ENCODE measurements at places on chromosomes 6 and 20. TPM values are rescaled to one million over a fixed set of nuclear protein-coding genes. Genes with fewer than 3 reads are reported as not detected.

The GSTA5 gene
- not detected for total RNA-seq

The HLA-DOB gene
- total RNA-seq = not detected

DNA sequence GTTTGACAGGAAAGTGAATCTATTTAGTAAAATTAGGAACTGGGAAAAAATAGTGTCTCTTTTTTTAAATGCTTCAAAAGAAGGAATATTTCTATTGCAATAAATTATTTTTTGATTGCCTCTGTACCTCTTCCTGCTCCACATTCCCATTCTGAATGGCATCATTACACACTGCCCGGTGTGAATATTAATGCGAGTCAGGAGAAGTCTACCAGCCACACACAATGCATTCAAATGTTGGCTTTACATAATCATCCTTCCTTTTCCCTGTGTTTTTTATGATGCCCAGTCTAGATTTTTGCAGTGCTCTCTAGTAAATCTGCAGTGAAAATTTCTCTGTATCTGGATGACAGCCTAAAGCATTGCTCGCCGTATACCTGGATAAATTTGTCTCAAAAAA is 118.9 kb downstream of the SAMD5 start:
- no peaks in the 10 kb centered on the region for H3K36me3 ChIP-seq
- no peak overlapping the region for H3K27ac ChIP-seq
- DNase-seq = no peak

DNA sequence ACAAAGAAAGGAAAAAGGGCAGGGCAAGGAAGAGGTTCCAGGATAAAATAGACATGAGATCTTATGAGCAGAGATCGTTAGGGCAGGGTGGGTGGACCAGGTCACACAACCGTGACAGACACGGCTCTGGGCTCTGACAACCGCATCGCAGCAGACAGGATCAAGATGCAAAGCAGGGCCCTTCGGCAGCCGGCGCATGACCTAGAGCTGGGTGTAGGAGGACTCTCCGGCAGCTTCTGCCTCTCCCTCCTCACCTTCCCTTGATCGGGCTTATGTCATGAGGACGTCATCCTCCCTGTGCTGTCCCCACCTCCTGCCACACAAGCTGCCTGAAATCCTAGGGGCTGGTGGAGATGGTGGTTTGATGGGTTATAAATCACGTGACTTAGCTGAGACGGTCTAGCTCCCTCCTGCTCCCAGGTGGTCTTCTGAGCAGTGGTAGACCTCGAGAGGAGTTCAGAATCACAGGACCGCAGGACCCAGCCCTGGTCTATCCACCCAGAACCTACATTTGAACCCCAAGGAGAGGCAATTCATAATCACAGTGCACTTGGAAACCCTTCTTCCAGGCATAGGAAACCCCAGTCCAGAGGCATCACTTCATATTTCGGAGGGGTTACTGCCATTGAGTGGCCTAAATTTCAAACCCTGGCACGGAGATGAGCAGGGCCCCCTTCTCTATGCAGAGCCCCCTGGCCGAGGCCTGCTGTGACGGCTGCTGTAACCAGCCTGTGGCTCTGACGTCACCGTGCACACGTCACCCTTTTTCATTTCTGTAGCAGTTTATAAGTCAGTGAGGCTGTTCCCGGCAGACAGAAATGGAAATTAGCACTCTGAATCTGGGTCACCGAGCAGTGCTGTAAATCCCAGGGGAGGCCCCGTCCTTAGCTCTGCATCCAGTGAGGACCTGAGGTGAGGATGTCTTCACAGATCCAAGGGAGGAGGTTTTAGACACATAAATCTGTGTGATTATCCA is 8.7 kb upstream of the CCR6 start:
- H3K4me1 ChIP-seq = no peaks in the 10 kb centered on the region
- no peak overlapping the region for H3K4me3 ChIP-seq
- H3K27ac ChIP-seq = no peak overlapping the region
- no peaks in the 10 kb centered on the region for H3K36me3 ChIP-seq
- DNase-seq = no peak

DNA sequence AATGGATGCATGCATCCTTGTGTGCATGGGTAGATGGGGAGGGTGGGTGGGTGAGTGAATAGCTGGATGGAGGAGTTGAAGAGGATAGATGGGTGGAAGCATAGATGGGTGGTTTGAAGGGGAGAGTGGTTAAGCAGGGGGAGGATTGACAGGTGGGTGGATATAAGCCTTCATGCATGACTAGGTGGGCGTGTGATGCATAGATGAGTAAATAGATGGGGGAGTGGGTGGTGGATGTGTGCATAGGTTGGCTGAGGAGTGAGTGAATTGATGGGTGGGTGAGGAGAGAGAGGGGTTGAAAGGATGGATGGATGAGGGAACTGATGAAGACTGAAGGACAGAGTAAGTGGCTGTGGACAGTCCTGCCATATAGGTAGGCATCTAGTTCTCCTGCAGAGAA is 4.5 kb downstream of the COL11A2 start:
- no peak for DNase-seq
- H3K36me3 ChIP-seq = no peaks in the 10 kb centered on the region
- peaks cover 13% of the 10 kb centered on the region for H3K27me3 ChIP-seq
- H3K4me1 ChIP-seq = peaks cover 9% of the 10 kb centered on the region
- H3K4me3 ChIP-seq = no peak overlapping the region

- peaks cover 98% of the 10 kb centered on the region for H3K27me3 ChIP-seq
- H3K36me3 ChIP-seq = no peaks in the 10 kb centered on the region
- H3K4me3 ChIP-seq = no peak overlapping the region
- H3K27ac ChIP-seq = no peak overlapping the region
These were observed 27.1 kb downstream of the ULBP1 start for GRCh38 chr6:149990661-149991471.

GRCh38 chr6:12113190-12113577 is 101.1 kb downstream of the HIVEP1 start:
- H3K4me3 ChIP-seq = no peak overlapping the region
- no peaks in the 10 kb centered on the region for H3K4me1 ChIP-seq
- no peaks in the 10 kb centered on the region for H3K27me3 ChIP-seq
- DNase-seq = no peak
- H3K36me3 ChIP-seq = no peaks in the 10 kb centered on the region
- no peak overlapping the region for H3K27ac ChIP-seq

DNA sequence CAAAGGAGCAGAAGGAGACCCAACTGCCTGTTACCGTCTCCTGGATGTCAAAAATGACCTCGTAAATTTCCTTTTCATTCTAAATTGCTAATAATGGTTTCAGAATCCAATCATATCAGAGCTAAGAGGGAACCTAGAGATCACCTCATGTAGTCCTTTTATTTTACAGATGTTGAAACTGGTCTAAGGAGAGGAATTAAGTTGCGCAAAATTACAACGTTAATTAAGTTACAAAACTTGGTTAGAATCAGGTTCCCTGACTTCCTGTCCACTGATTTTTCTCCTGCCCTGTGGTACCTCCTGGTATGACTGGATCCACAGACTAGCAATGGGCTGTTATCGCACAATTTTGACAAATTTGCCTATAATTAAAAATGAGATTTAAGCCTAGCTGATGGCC is 9.0 kb upstream of the STK38 start:
- H3K4me1 ChIP-seq = no peaks in the 10 kb centered on the region
- no peak overlapping the region for H3K4me3 ChIP-seq
- no peaks in the 10 kb centered on the region for H3K27me3 ChIP-seq
- no peak overlapping the region for H3K27ac ChIP-seq
- no peaks in the 10 kb centered on the region for H3K36me3 ChIP-seq

The AKAP7 gene
- total RNA-seq = 63.0 TPM

GRCh38 chr6:101365181-101365580 is 28.3 kb upstream of the GRIK2 start:
- H3K4me3 ChIP-seq = no peak overlapping the region
- no peak overlapping the region for H3K27ac ChIP-seq
- H3K27me3 ChIP-seq = no peaks in the 10 kb centered on the region
- no peak for DNase-seq
- no peaks in the 10 kb centered on the region for H3K36me3 ChIP-seq

DNA sequence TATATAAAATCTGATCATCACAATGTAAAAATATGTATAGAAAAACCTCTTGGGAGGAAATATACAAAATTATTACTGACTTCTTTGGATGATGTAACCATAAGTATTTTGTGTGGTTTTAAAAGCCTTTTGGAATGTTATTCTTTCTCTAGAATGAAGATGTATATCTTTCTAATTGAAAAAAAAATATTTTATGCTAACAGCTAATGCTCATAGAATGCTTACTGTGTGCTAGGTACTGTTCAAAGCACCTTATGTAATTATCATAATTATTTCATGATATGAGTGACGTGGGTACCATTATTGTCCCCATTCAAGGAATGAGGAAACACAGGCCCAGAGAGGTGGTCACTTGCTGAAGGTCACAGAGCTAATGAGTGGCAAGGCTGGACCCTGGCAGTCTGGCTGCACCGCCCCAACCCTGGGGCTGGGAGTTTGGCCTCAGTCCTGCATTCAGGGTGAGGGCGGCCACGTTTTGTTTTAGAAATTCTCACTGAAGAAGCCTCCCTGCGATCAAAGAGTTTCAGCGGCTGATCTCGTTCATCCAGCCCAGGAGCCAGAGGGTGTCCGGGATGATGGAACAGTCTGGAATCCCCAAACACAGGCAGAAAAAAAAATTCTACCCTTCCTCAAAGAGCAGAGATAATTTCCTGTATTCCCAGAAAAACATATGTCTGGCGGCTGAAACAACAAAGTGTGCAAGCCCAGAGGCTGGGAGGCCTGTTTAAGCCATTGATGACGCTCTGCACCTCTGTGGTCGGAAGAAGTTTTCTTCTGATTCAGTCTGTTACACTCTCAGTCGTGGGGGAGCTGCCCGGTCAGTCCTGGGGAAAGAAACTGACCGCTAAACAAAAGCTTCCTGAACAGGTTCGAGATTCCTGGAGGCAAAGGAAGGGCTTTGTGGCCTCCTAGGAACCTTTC is 37.3 kb downstream of the TFEB start:
- H3K4me3 ChIP-seq = no peak overlapping the region
- no peak for DNase-seq
- H3K4me1 ChIP-seq = no peaks in the 10 kb centered on the region
- H3K36me3 ChIP-seq = no peaks in the 10 kb centered on the region
- no peaks in the 10 kb centered on the region for H3K27me3 ChIP-seq

DNA sequence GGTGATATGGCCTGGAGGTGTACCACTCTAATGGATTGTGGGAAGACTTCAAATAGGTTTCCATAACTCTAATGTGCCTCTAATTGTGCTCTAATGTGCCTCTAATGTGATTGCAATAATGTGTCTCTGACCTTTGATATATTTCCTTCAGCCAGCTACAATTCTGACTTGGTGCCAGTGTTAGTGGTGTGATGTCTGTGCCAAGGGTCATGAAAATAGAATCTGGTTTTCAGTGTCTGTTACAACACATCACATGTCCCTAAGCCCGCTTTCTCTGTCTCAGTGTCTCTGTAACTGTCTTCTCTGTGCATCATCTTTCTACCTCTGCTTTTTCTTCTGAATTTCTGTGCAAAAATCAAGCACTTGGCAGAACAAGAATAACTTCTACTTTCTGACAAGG is 77.2 kb upstream of the ECI2 start:
- peak; percentile 17 for DNase-seq
- no peak overlapping the region for H3K4me3 ChIP-seq
- no peaks in the 10 kb centered on the region for H3K27me3 ChIP-seq
- H3K4me1 ChIP-seq = no peaks in the 10 kb centered on the region

- no peak overlapping the region for H3K27ac ChIP-seq
- H3K27me3 ChIP-seq = no peaks in the 10 kb centered on the region
- no peaks in the 10 kb centered on the region for H3K36me3 ChIP-seq
- no peak overlapping the region for H3K4me3 ChIP-seq
- DNase-seq = no peak
These were observed 728.3 kb upstream of the EYS start for GRCh38 chr6:66435321-66435720.

DNA sequence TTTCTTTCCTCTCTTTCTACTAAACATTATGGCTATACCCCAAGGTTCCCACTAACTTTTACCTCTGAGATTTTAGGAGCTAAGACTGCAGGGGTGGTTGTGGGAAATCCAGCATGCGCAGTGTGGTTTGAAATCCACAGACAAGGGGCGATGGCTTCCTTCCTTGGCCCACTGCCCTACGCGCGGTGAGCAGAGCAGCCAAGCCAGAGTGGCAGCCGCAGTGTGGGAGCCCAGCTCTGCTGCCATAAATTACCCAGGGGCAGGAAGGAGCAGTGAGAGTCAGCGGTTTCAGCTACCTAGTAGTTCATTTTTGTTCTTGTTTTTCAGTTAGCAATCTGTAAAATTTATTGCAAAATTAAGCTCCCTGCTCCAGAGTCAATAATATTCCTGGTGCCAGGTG is 101.4 kb downstream of the BMP2 start:
- no peaks in the 10 kb centered on the region for H3K27me3 ChIP-seq
- no peak for DNase-seq
- no peaks in the 10 kb centered on the region for H3K4me1 ChIP-seq
- no peak overlapping the region for H3K27ac ChIP-seq
- H3K36me3 ChIP-seq = no peaks in the 10 kb centered on the region
- H3K4me3 ChIP-seq = no peak overlapping the region

GRCh38 chr20:20795721-20796120 is 83.3 kb upstream of the RALGAPA2 start:
- DNase-seq = no peak
- no peak overlapping the region for H3K27ac ChIP-seq
- no peak overlapping the region for H3K4me3 ChIP-seq

The BTN3A1 gene
- 38.2 TPM for total RNA-seq

DNA sequence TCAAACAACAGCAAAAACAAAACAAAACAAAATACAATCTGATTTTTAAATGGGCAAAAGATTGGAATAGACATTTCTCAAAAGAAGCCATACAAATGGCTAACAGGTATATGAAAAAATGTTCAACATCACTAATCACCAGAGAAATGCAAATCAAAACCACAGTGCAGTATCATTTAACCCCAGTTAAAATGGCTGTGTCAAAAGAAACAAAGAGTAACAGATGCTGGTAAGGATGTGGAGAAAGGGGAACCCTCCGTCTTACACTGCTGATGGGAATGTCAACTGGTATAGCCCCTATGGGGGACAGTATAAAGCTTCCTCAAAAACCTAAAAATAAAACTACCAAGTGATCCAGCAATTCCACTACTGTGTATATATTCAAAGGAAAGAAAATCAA is 10.9 kb upstream of the NELFCD start:
- no peak for DNase-seq
- no peak overlapping the region for H3K27ac ChIP-seq
- no peak overlapping the region for H3K4me3 ChIP-seq
- H3K4me1 ChIP-seq = no peaks in the 10 kb centered on the region

DNA sequence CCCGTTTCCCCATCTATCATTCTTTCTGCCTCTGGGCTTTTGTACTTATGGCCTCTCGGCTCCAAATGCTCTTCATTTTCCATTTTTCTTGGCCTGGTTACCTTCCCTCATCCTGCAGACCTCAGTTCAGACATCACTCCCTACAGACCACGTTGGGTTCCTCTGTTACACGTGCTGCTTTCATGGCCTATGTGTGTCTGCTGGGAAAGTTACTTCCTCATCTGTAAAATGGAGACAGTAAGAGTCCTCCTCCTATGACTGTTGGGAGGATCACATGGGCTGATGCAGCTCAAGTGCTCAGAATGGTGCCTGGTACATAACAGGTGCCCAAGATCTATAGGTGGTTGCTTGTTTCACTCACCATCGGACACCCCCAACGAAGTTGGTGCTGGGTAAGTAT is 13.5 kb downstream of the KCNK17 start:
- no peak overlapping the region for H3K4me3 ChIP-seq
- H3K27ac ChIP-seq = no peak overlapping the region
- H3K4me1 ChIP-seq = no peaks in the 10 kb centered on the region
- no peaks in the 10 kb centered on the region for H3K27me3 ChIP-seq

Measured in adrenal gland (tissue), 19 donors.